ENCODE measurements at places on chromosomes 16 and 17.

- DNase-seq = no peak
These were observed 11.8 kb upstream of the ALDH3A1 start for GRCh38 chr17:19759568-19760549.

GRCh38 chr16:84806256-84806889 lies 13.4 kb upstream of the CRISPLD2 start:
- peak; percentile 96 for DNase-seq

DNA sequence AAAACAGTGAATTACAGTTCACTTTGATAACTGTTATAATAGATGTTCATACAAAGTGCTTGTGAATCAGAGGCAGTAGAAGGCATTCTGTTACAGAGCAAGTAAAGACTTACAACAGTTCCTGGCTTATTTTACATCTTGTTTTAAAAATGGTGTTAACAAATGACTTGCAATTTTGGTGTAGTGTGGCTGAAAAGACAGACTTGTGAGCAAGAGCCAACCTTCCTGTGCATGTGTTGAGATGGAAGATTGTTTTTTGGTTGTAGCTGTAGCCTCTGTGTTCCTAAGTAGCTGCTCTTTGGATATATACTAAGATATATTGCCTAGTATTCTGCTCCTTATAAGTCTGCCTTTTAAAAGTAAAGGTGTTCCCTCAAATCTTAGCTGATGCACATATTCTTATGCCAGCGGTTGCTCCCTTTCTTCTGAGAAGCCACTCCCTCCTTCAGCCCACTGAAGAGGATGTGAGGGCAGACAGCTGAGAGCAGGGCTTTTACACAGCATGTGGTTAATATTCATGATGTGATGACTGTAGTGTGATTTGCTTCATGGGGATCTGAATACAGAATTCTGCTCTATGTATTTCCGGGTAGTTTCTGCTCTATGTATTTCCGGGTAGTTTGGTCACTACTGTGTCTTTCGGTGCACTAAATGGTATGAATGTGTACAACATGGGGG lies 182.3 kb downstream of the PHKB start:
- peak; percentile 22 for DNase-seq

DNA sequence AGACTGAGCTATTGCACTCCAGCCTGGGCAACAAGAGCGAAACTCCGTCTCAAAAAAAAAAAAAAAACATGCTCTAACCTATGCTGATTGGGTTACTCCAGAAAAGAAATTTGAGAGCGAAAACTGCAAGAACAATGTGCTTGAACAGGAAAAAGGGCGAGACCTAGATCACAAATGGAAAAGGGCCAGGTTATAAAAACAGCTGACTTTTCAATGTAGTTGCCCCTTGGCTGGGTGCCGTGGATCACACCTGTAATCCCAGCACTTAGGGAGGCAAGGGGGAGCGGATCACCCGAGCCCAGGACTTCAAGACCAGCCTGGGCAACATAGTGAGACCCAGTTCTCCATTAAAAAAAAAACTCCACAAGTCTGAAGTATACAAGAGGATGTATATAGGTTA lies 48.8 kb downstream of the MRM3 start:
- no peak for DNase-seq

DNA sequence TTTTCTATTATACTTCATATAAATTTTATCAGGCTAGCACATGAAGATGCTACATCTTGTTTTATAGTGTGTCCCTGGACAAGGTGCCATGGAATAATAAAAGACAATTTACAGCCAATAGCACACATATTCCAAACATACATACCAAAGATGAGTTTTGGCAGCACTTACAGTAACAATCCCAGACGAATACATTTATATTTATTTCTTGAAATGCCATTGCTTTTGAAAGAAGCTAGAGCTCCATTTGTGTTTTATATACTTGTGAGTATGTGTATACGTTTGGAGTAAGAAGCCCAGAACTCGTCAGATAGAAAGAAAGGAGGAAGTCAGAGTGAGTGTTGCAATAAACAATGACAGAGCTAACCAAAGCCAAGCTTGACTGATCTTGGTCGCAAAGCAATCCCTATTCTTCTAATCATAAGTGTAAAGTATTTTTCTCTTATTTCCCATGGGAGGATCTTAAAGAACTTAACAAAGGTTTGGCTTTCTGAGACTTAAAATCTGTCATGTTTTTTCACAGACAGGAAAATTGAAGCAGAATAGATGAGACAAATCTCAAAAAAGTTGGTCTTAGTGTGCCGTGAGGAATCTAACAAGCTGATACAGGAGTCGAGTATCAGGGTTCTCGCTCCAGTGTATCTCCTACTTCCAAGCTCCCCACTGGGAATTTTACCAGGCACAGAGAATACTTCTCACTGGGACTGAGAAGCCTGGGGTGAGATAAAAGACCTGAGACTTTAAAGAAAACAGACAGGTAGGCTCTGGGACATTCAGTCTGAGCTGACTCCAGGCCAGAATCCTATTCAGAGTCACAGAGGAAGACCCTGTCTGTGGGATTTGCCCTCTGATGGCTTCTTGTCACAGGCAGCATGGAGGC lies 175.4 kb downstream of the AATF start:
- DNase-seq = peak; percentile 55

GRCh38 chr16:80144191-80144590 lies 396.6 kb upstream of the DYNLRB2 start:
- DNase-seq = peak; percentile 50

- peak; percentile 11 for DNase-seq
These were observed 46.2 kb upstream of the NOL11 start for GRCh38 chr17:67671493-67671892.

DNA sequence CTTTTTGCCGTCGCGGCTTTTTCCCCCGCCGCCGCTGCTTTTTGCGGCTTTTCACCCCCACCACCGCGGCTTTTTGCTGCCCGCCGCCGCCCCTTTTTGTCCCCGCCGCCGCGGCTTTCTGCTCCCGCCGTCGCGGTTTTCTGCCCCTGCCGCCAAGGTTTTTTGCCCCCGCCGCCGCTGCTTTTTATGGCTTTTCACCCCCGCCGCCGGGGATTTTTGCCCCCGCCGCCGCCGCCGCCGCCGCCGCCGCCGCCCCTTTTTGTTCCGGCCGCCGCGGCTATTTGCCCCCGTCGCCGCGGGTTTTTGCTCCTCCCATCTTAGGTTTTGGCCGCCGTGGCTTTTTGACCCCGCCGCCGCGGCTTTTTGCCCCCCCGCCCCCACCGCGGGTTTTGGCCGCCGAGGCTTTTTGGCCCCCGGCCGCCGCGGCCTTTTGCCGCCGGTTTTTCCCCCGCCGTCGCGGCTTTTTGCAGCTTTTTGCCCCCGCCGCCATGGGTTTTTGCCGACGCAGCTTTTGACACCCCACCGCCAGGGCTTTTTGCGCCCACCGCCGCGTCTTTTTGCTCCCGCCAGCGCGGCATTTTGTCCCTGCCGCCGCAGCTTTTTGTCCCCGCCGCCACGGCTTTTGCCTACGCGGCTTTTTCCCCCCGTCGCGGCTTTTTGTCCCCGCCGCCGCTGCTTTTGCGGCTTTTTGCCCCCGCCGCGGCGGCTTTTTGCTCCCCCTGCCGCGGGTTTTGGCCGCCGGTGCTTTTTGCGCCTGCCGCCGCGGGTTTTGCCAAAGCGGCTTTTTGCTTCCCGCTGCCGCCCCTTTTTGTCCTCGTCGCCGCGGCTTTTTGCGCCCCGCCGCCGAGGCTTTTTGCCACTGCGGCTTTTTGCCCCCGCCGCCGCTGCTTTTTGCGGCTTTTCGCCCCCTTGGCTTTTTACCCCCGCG lies 519.4 kb upstream of the WSB1 start:
- DNase-seq = no peak

GRCh38 chr16:67155295-67156142 lies 4.2 kb downstream of the TRADD start:
- peak; percentile 69 for DNase-seq

DNA sequence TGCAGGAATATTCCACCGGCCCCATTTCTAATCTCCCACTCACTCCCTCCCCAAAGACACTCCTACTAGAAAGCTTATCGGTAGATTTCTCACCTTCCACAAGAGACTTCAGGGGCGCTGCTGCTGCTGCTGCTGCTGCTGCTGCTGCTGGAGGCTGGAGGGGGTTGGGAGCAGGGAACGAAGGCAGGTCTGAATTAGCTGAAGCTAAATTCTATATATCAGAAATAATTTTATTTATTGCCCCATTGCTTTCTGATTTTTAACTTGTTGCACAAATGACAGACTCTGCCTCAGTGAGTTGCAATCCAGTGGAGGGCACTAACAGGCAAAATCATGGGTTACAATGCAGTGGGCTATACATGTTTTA lies 25.8 kb upstream of the HLF start:
- peak; percentile 14 for DNase-seq

- DNase-seq = no peak
These were observed 101.1 kb upstream of the CCL2 start for GRCh38 chr17:34153991-34154390.

DNA sequence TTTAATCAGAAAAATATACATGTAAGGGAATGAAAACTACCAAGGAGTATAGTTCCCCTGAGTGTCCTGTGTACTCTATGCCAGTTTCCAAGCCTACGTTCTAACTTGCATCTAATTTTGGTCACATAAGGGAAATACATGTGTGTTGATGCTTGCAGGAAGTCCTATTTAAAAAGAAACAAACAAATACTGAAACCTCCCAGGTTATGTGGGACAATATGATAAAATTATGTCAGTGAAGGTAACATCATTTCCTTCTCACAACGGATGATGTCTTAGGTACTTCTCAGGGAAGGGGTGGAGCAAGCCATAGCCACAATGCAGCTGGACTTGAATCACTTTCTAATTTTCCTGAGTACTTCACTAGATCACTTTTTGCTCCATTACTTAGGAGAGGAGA lies 115.9 kb downstream of the ZFHX3 start:
- peak; percentile 32 for DNase-seq

DNA sequence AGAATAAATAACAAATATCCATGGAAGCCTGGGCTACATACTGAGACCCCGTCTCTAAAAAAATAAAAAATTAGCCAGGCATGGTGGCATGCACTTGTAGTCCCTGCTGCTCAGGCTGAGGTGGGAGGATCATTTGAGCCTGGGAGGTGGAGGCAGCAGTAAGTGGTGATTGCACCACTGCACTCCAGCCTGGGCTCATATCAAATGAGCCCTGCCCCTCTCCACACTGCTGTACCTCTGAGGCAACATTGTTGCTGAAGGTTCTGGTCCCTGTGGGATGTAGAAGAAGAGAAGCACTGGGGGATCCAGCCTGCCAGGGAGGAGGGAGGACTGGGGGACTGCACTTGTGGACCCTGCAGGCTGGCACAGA lies 11.4 kb upstream of the ARHGAP23 start:
- DNase-seq = no peak

DNA sequence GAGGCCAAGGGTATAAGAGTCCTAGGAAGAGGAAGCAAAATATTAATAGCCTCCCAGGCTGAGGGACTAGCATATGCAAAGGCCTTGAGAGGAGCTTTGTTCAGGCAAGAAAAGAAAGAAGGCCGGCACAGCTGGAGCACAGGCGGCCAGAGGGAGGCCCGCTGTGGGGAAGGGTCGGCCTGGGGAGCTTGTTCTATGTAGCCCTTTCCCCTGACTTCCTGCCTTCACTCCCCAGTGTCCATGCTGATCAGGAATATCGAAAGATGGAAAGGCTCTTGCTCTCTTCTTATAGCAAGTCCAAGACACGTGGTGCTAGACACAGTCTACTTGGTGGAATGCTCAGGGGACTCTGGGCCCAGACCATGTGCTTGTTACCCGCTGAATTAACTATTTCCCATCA lies 27.4 kb upstream of the HAS3 start:
- DNase-seq = no peak

DNA sequence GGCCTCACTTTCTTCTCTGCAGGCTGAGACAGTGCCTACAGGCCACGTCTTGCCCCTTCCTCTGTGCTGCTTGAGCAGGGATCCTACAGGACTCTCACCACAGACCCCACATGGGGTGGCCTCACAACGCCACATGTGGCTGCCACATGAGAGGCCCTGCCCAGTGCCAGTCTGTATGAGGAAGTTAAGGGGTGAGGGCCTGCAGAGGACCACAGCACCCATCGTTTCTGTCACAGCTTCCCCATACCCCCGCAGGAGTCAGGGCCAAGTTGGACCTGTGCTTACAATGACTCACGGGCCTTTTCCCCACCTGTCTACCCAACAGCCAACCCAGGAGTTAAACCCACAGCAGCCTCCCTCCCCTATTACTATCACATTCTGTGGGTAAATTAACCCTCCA lies 2.9 kb upstream of the GSDMB start:
- DNase-seq = no peak

DNA sequence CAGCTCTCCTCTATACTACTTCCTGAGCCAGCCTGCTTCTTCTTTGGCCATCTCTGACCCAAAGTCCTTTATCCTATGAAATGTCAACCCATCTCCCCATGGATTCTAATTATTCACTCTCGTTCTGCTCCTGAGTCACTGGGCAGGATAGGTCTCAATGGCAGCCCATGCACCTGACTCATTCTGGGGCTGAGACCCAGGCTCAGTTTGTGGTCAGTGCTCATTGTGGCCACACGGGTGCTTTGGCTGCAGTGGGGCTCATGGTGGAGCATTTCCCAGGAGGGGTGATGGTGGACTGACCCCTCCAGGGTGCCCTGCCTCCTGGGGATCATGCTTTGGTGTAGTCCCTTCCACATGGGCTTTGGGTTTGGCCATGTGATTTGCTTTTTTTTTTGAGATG lies 154.8 kb upstream of the WSCD1 start:
- DNase-seq = no peak

DNA sequence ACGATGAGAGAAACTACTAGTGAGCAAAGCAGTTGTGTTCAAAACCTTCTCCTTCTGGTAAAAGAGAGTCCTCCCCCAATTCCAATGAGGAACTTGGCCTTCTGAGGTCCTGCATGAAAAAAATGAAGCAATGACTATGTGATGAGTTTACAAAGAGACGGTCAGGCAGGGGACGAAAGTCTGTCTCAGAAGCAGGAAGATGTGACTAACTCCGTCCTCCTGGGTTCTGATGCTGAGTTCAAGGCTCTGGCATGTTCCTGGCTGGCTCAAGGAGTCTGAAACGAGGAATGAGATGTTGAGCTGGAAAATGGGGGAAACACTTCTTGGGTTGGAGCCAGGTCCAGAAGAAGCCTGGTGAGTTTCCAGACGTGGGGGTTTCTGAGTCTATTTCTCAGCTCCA lies 129.6 kb downstream of the CPPED1 start:
- peak; percentile 62 for DNase-seq

GRCh38 chr17:45757431-45758218 lies 26.5 kb upstream of the CRHR1 start:
- no peak for DNase-seq

GRCh38 chr17:44279346-44279665 lies 11.4 kb upstream of the SLC4A1 start:
- no peak for DNase-seq

DNA sequence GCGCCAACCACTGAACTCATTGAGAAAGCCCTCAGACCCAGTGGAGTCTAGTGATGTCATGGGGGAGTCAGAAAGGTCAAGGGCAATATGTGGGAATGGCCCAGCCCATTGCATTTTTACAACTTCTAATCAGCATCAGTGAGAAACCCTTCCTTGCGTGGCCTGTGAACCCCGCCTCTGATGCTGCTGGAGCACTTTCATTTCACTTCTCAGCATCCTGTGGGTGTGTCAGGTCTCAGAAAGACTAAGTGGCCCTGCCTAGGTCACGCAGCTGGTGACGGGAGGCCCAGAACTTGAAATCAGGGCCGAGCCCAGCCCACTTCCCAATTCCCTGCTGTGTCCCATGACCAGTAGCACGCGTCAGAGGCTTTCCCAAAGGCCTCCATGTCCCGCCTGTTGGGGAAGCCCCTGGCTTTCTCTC lies 6.1 kb downstream of the DNAI2 start:
- no peak for DNase-seq

All from iris pigment epithelial cell (primary cell).